IPS-NIHi11 (cell line): ENCODE measurements at places on chromosomes 11 and 22.

DNA sequence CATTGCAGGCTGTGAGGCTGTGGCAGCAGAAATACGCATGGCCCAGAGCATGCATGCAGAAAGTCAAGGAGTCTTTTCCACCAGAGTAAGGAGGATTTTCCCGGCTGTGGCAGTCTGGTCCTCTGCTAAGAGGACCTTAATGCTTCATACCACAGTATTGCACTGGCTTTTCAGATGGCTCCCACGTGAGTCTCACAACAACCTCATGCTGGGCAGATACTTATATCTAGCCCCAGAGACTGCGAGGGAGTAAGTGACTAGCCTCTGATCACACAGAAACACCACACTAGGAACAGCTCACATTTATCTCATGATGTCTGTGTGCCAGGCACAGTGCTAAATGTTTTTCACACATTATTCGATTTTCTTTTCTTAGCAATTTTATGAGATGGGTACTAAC lies 8.0 kb downstream of the CRY2 start:
- no peak for DNase-seq

DNA sequence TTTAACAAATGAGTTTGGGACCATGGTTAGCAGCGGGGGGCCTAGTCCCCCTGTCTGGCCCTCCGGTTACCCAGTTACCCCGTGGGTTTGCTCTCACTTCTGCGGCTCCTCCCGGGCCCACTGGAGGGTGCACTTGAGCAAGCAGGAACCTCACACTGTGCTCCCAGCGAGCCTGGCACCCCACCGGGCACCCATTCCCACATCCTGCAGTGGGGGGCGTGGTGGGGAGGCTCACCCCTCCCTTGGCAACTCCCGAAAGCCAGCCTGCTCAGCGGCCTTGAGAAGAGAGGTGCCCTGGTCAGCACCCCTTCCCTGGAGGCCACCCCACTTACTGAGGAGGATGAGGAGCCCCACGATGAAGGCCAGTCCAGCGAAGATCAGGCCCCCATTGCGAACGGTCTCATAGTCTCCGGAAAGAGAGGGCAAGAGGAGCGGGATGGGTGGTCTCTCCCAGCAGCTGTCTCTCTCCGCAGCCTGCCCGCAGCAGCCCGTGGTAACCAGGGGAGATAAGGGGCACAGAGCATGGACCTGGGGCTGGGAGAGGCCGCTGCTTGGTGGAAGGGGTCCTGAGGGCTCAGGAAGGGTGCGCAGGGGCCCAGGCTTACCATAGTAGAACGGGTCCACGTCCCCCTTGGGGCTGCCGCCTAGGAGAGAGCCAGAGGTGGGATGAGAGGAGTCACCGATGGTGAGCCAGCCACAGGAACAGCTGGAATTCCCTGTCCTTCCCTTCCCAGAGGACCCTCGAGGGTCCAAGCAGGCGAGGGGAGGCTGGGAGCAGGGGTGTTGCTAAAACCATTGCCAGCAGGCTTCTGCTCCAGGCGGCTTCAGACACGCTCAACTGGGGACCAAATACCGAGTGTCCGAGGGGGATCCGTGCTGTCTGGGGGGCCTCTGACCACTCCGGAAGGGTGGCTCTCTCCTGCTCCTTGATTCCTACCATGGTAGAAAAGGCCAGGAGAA lies 2.2 kb downstream of the FXYD2 start:
- peak; percentile 63 for DNase-seq

- no peak for DNase-seq
Measured at GRCh38 chr11:107720303-107720774, 8.5 kb upstream of the SLN start.

DNA sequence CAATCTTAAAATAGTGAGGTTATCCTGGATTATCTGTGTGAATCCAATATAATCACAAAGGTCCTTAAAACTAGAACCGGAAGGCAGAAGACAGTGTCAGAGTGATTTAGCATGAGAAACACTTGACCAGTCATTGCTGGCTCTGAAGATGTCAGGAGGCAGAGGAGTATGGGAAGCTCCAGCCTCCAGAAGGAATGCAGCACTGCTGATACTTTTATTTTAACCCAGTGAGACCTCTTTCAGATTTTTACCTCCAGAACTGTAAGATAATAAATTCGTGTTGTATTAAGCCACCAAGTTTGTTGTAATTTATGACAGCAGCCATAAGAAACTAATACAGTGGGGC lies 134.4 kb upstream of the ZC3H12C start:
- DNase-seq = no peak

DNA sequence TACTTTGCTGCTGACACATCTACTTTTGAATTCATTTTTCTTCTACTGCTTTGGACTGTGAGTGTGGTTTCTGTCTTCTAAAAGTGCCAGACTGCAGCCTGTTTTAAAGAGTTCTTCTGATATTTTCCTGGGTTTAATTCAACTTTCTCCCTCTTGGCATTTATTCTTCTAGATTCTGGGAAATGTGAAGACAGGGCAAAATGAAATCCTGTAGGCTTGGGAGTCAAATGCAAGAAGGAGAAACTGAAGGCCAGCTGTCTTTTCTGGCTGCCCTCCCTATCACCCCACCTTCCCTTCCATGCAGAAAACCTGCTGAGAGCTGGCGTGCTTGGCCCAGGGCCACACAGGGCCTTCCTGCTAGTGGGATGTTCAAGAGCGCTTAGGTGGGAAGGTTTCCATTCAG lies 7.6 kb downstream of the ZNF70 start:
- DNase-seq = no peak

DNA sequence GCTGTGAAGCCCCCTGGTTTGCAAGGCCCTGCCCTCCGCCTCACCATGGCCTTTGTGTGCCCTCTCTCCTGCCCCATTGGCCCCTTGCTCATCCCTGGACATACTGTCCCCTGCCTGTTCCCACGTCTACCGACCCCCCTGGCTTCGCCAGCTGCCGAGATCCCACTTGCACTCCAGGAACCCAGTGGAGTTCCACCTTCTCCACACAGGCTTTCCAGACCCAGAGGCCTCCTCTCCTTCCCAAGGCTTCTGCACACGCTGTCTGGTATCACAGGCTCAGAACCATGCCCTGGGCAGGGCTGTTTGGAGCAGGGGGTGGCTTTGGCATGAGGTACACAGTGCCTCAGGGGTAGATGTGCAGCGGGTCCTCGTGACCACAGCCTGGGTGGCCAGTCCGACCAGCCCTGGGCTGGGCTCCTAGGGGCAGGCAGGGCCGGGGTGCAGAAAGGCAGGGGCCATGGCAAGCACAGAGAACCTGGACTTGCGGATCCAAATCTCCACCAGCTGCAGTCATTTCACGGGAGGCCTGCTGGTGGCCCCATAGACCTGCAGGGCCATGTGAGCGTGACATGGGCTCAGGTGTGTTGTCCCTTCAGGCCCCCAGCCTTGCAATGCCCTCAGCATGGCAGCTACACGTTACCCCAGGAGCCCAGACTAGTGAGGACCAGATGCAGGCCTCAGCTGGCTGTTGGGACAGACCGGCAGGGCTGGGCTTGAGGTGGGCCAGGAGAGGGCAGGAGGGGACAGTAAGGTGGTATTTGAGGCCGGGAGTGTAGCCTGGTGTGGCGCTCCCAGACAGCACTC lies 9.5 kb downstream of the GRK2 start:
- DNase-seq = no peak

DNA sequence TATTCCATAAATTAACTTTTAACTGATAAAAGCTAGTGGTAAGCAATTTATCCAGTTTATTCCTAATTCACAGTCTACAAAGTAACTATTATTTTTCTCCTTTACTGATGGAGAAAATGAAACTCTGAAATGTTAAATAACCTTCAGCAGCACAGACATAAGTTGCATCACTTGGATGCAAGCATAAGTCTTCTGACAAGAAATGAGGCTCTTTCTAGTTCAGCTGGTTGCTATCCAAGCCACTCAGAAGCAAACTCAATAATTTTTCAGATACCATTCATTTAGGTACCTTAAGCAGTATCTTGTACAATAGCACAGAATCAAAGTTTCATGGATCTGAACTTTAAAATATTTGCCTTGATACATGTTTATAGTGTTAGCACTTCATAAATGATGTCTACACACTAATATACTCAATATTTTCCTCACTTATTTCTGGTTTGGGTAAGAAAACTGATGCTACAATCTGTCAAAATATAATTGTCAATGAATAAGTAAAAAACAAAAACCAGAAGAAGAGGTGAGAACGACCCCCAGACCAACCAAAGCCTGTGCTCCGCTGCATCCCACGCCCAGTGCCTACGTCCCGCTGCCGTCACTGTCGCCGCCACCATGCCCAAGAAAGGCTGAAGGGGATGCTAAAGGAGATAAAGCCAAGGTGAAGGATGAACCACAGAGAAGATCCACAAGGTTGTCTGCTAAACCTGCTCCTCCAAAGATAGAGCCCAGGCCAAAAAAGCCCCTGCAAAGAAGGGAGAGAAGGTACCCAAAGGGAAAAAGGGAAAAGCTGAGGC lies 18.1 kb downstream of the FAM168A start:
- no peak for DNase-seq

- no peak for DNase-seq
Measured at GRCh38 chr11:46984987-46985386, 48.4 kb downstream of the CSTPP1 start.

DNA sequence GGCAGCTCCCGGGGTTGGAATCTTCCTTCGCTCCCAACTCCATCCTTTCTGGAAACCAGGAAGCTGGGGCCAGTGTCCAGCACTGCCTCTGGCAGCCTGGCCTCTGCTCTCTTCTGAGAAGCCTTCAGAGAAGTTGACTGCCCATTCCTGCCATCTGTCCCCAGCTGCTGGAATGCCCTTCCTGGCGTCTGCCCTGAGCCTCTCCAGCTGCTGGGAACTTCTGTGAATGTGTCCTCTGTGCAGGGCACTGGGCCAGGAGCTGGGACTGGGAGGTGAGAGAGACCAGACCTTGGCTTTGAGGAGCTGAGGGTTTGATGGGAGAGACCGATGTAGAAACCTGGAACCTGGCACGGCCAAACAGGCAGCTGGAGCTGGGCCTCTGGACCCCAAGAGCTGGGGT lies 5.9 kb upstream of the SOX10 start:
- no peak for DNase-seq

GRCh38 chr11:71543866-71544265 lies 4.4 kb upstream of the KRTAP5-9 start:
- DNase-seq = no peak

DNA sequence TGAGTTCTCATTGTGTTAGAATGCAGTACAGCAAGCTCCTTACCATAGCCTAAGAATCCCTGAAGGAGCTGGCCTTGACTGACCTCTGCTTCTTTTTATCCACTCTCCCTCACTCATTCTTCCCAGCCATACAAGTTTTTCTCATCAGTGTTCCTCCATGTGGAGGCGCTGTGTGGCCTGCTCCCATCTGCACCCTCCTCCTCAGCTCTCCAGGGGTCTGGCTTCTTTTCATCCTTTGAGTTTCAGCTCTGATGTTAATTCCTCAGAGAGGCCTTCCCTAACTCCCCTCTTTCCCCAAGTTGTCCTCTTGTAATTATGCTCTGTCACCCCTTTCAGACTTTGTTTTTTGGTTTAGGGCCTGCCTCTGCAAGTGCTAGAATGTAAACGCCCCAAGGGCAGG lies 144.8 kb downstream of the WNT7B start:
- peak; percentile 30 for DNase-seq

DNA sequence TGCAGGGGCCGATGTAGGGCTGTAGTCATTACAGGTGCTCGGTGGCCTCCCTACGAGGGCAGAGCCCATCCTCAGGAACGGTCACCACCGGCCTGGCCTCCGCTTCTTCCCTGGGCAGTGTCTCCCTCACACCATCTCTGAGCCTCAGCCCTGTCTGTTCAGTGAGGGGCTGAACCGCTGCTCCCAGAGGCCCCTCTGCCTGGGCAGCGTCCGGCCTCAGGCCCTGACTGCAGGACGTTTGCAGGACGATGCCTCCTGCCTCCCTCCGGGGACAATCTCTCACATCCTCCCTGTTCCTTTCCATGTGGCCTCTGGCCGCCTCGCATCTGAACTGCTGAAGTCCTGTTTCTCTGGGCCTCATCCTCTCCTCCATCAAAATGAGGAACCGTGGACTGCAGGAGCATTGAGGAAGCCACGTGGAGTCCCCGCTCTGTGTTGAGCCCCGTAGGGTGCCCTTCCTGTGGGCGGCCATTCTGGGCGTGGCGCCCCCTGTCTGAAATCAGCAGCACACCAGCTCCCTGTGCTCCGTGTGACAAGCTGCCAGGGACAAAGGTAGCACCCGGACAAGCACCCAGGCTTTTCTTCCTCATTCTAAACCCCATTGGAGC lies 933.5 kb downstream of the BRD1 start:
- DNase-seq = peak; percentile 79

- no peak for DNase-seq
Measured at GRCh38 chr11:44556735-44557409, 8.6 kb upstream of the CD82 start.

DNA sequence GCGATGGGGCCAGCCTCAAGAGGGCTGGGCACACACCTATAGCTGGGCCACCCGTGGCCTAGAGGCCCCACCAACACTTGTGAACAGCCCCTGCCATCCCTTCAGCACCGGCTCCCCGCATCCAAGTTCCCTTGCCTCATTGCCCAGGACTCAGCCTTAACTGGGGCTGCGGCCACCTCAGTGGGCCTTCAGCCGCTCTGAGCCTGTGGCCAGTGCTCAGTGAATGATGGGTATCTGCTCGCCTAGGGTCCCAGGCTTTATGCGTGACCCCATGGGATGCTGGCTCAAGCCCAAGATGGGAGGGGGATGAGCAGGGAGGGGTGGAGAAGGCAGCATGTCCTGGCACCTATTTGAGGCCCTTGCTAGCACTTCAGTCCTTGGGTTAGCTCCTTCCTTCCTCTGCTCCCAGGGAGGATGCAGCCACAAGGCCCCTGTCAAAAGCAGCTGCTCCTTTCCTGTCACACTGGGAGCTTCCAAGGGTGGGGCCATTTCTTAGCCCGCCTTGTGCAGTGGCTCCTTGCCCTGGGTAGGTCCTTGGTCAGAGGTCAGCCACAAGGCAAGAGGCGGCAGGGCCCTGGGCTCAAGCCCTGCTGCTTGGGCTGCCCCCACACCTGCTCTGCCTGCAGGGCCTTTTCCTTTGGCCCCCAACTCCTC lies 31.8 kb downstream of the GNAZ start:
- no peak for DNase-seq

- DNase-seq = no peak
Measured at GRCh38 chr22:30821863-30822215, 127.2 kb downstream of the OSBP2 start.

DNA sequence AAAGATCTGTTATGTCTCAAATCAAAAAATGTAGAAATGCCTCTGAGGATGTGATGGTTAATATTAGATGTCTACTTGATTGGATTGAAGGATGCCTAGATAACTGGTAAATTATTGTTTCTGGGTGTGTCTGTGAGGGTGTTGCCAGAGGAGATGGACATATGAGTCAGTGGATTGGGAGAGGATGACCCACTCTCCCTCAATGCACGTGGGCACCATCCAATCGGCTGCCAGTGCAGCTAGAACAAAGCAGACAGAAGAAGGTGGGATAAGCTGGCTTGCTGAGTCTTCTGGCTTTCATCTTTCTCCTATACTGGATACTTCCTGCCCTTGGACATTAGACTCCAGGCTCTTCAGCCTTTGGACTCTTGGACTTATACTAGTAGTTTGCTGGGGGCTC lies 430.3 kb downstream of the SOX6 start:
- no peak for DNase-seq

GRCh38 chr11:64538501-64538951 lies 52.5 kb upstream of the SLC22A12 start:
- no peak for DNase-seq
